ENCODE measurements at places on chromosomes 2 and 18.

DNA sequence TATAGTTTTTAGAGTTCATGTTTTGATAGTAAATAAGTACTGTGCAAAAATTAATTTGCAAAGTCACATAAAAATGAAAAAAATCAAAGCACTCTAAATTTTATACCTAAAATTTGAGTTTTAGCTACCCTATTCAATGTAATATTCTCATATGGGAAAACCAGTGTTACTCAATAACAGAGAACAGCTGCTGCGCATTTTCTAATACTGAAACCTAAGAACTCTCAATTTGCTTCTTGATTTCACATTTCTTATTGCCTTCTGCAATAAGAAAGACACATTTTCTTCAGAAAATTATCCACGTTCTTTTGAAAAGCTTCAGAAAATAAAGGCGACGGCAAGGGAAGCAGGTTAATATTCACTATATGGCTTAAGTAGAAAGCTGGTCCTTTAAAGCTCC, 199.1 kb upstream of the CCDC150 start:
- DNase-seq = no peak

- no peak for DNase-seq
Observed at GRCh38 chr2:219613461-219614070, 13.9 kb upstream of the SLC4A3 start.

DNA sequence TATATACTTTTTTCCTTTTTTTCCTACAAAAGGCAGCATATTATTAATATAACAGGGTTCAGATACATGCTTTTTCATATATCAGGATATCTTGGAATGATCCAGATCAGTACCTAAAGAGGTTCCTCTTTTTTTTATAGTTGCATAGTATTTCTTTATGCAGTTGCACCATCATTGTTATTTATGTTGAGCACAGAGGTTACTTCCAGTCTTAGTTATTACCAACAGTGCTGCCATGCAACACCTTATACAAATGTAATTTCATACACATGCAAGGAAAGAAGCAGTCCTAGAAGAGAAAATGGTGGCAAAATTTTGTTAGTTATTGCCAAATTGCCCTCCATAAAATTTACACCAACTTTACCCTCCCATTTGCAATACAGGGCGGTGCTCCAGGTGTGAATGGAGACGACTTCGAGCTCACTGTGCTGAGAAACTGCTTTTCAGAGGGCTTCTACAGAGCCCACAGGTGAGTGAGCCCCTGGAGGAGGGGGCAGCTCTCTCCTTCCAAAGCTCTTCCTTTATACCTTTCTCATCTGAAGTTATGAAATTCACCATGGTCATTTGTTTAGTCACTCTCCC, 30.0 kb upstream of the KCMF1 start:
- no peak for DNase-seq

DNA sequence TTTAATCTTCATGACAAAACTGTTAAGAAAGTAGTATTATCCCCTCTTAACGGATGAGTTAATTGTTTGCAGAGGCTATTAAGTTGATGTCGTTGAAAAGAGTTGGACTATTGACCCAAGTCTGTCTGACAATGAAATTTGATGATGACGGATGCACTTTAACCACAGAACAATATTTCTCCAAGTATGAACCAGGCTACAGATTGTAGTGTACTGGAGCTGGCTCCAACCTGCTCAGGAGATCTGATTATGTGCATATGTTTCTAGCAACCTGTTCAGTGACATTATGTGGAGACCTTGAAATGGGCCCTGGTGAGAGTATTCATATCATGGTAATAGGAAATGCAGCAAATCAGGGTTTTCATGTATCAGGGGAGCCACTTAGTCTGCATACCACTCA, 174.1 kb downstream of the CDH7 start:
- no peak for DNase-seq

DNA sequence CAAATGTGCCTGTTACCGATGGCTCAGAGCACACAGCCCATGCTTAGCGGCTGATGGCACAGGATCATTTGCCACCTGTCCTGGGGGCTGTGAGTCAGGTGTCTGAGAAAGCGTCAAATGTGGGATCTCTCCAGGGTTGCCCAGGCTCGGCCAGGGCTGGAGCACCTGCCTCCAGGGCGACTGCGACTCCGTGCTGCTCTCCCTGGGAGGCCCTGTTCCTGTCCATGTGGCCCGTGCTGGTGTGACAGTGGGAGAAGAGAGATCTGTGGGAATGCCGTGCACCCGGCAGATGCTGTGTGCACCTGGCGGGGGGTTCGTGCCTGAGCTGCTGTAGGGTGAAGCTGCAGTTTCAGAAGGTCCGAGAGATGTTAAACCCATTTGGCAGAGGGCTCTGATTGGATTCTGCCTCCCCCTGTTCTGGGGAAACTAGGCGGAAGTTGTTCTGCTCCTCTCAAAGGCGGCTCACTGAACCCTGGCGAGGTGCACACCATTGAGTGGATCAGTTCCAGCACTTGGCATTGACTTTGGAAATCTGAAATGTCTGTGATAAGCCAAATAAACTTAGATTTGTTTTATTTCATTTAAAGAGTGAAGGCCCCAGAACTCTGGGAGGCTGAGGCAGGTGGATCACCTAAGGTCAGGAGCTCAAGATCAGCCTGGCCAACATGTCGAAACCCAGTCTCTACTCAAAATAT, 34.7 kb upstream of the TPO start:
- DNase-seq = no peak

- no peak for DNase-seq
Observed at GRCh38 chr2:86280191-86280667, 57.2 kb downstream of the REEP1 start.

DNA sequence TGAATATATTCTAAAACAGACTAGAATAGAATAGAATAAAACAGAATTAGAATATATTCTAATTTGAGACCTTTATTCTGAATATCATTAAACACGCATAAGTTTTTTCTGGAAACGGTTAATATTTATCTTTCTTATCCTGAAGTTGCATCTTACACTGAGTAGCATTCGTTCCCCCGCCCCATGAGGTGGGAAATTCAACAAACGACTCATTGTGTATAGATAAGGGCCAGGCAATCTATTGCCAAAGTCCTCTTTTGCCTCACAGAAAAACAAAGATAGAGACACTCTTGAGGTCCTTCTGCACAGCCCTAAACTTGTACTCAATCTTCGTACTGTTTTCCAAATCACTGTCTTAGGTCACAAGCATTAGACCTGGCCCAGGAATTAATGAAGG, 98.1 kb downstream of the COL6A3 start:
- no peak for DNase-seq

DNA sequence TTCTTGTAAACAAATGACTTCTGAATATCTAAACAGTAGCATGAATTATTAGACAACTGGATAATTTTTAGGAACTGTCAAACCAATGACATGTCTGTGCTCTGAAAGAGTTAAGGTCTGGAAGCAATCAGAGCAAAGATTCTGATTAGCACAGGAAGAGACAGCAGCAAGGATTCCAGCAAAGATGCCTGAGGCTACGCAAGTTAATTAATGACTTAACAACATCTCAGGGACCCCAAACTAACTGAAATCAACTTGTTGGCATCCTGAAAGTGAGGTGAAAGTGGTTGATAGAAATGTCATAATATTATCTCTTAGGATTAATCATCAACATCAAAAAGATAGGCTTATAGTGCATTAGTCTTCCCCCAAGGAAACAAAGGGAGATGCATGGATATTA, 123.3 kb upstream of the TMEM200C start:
- no peak for DNase-seq

DNA sequence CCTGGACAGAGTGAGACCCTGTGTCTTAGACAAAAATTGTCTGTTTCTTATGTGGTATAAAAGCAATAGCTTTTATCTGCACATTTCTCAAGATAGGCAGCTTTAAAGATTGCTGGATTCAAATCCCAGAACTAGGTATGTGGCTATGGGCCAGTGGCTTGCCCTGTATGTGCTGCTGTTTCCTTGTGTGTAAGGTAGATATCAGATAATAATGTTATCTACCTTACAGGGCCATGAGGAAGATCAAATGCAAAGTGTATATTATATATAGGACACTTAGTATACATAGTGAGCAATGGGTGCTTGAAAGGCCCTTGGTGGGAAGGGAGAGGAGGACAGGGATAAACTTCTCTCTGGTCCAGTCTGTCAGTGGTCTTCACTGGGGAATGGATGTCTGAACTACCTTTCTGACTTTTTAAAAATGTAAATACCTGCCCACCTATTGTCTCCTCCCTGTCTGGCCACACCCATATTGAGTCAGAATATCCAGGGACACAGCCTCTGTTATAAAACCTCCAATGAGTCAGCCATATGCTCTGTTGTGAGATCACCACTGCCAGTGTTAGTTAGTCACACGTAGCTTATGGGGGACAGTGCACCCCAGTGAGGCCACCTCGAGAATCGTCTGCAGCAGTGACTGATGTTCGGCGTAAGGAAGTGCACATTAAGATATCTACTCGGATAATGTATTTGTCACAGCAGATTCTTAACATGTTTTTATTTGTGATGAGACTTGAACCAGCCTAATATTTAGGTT, 383.4 kb downstream of the PTPRM start:
- DNase-seq = no peak

DNA sequence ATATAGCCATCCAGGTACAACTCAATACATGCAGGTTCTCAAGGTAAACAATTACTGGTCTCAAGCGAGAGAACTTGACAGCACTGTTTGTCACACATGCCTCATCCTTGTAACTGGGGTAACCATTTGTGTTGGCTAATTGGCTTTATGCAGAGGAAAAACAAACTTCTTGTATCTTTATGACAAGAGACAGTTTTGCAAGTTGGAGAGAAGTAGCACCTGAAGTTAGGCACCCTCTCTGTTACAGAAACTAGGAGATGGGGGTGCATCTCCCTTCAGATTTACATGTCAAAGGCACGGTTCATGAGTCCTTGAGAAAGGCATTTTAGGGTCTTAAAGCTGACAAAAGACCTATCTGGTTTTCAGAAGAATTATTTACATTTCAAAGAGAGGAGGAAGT, 241.7 kb downstream of the CD226 start:
- no peak for DNase-seq

DNA sequence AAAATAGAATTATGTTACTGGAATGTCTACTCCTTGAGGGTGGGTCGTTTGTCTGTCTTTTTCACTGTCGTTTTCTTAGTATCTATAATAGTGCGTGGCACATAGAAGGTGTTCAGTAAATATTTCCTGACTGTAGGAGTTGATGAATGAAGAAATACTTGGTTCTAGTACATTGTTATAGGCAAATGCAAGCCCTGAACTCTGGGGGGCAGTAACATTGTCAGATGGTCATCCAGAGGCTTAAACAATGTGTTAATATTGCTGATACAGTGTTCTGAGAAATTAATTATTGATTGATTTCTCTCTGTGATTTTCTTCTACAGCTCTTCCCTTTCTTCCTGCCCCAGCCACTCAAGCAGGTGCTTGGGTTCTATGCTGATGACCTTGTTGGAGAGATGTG, 24.4 kb upstream of the THOC1 start:
- no peak for DNase-seq

- DNase-seq = no peak
Observed at GRCh38 chr18:6830916-6831315, 101.4 kb downstream of the ARHGAP28 start.

GRCh38 chr2:172772633-172773032, 37.0 kb downstream of the RAPGEF4 start:
- DNase-seq = no peak

DNA sequence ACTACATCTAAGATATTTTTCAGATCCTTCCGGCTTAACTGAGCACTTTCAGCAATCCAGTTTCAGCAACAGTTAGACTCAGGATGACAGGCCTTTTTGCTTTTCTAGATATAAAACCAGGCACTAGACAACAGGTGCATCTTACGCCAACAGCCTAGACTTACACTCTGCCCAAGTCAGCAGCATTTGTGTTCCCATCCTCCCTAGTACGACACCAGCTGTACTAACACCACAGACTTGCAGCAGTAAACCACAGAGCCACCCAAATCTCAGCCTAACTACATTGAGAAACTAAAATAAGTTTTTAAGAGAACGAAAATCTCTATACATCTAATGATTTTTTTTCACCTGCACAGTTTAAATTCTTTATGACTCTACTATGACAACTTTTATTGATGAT, 89.9 kb upstream of the DNMT3A start:
- no peak for DNase-seq

GRCh38 chr2:10964052-10964790, 52.5 kb downstream of the KCNF1 start:
- DNase-seq = no peak

- no peak for DNase-seq
Observed at GRCh38 chr2:154952346-154952980, 254.0 kb downstream of the KCNJ3 start.

DNA sequence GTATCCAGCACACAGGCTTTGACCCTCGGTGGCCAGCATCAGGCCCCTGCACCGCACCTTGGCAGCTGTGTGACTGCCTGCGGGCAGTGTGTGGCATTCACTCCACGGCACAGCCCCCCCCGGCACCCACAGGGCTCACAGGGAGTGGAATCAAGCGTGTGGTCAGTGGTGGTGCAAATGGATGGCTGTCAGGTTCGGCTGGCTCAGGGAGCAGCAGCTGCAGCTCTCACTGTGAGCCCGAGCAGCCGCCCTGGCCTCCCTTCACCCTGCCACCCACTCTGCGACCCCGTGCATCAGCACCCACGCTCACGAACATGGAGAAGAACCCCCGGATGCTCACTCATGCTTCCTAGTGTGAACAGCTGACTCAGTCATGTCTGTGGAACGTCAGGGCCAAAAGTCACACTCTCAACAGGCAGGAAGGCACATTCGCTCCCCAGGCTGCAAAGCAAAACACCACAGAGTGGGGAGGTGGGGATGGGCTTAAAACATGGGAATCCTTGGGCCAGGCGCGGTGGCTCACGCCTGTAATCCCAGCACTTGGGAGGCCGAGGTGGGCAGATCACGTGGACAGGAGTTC, 41.5 kb upstream of the GPC1 start:
- DNase-seq = no peak

DNA sequence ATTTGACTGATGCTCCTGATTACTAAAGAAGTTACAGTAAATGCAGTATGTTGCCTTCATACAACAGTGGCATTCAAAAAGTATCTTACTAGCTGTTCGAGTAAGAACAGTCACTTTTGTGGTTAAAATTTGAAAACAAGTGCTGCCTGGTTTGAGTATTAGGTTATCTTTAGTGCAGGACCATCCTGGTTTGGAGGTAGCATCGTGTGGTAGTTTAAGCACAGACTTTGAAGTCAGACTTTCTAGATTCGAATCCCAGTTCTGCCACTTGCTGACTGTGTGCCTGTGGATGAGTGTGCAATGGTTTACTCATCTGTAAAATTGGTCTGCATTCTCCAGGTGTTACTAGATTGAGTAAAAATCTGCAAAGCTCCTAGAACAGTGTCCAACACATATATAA, 96.8 kb downstream of the SGPP2 start:
- DNase-seq = no peak
